SHP77 treated with DMSO at 0.1 percent for 48 hours (cell line): ENCODE measurements at places on chromosomes 2 and 18.

DNA sequence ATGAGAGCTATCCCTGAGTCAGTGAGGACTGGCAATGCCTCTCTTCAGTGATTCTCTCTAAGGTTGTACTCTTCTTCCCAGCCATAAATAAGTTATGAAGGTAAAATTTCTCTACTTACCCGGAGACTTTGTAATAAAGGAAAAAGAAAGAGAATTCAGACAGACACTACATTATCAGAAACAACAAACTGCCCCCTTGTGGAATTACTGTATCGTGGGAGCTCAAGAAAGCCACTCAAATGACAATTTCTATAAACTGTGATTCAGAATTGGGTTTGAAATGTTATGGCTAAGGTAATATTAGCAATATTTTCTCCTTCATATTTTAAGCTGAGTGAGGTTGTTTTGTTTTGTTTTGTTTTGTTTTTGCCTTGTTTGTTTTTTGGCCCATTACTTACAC, 155.8 kb upstream of the TANK start:
- no peak for DNase-seq

DNA sequence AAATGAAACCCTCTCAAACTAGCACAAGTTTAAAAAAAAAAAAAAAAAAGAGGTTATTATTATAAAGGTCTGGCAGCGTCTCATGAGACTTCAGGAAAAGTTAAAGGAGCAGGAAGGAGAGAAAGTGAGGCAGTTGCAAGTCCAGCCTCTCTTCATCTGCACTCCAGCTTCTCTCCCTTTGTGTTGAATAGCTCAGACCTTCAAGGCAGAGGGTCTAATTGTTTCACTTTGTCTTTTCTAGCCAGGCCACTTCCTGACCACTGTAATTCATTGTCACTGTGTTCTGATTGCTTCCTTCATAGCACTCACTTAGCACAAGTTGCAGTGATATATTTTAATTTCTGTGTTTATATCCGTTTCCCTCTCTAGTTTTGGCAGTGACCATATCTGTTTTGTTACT, 99.9 kb downstream of the SPATS2L start:
- DNase-seq: no peak

- no peak for DNase-seq
Measured at GRCh38 chr2:25698752-25699151, 25.4 kb upstream of the DTNB start.

- no peak for DNase-seq
Measured at GRCh38 chr18:457521-458412, 42.7 kb downstream of the COLEC12 start.

GRCh38 chr2:193187816-193188215, 993.1 kb upstream of the TMEFF2 start:
- DNase-seq: no peak

- DNase-seq: no peak
Measured at GRCh38 chr18:3153107-3153704, 66.6 kb downstream of the MYOM1 start.

DNA sequence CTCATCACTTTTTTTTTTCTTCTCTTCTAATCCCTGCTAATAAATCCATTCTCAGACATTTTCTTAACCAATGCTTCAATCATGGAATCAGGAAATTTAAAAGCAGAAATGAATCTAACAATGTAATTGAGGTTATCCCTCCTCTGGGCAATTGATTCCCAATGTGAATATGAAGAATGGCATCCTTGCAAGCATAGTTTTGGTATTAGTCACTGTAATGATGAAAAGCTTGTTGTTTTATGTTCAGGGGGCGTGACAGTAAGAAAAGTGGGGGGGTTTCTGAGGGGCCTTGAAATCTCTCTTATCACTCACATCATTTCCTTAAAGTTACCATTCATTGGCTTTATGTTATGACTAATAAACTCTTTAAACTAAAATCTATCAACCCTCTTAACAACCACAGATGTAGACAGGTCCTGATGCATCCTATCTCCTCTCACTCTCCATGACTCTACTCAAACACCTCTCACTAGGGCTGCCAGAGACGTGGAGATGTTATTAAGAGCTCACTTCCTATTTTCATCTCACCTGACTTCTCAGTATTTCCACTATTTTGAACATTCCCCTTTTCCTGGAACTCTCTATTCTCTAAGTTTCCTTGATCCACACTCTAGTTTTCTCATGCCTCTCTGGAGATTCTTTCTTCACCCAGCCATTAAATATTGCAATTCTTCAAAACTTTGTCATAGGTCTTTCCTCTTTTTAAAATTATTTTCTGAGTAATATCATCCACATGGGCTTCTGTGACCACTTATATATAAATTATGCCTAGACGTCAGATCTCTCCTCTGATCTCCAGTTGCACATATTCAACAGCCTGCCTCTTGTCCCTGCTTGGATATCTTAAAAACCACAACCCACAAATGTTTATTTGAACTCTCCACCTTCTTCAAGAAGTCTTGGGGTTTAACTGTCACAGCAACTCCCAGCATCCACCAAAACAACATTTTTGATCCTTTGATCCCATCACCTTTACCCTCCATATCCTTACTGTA, 332.9 kb downstream of the CDH2 start:
- DNase-seq: no peak

DNA sequence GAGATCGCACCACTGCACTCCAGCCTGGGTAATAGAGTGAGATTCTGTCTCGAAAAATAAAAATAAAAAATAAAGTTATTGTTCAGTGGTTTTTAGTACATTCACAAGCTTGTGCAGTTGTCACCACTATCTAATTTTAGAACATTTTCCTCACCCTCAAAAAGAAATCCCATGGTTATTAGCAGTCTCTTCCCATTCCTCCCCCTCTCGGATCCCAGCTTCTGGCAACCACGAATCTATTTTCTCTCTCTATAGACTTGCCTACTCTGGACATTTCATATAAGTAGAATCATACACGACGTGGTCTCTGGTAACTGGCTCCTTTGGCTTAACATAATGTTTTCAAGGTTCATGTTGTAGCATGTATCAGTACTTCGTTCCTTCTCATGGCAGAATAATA, 38.6 kb downstream of the CABLES1 start:
- no peak for DNase-seq

- no peak for DNase-seq
Measured at GRCh38 chr2:29304399-29305060, 189.3 kb downstream of the CLIP4 start.

- peak; percentile 74 for DNase-seq
Measured at GRCh38 chr18:36672437-36673344, 156.1 kb downstream of the TPGS2 start.

GRCh38 chr18:74360852-74361655, 45.4 kb downstream of the C18orf63 start:
- no peak for DNase-seq

DNA sequence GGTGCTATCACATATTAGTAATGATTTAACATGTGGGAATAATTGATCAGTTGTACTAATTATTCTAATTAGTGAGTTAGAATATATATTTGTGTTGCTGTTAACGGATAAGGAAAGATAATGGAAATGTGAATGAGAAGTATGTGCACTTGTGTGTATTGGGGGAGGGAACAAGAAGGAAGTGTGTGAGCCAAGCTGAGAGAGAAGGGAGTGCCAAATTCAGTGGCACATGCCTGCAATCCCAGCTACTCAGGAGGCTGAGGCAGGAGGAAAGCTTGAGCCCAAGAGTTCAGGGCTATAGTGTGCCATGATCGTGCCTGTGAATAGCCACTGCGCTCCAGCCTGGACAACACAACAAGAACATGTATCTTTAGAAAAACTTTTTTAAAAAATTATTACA, 9.3 kb downstream of the BARD1 start:
- no peak for DNase-seq

- DNase-seq: no peak
Measured at GRCh38 chr2:238835726-238836301, 12.1 kb upstream of the TWIST2 start.

GRCh38 chr18:70036771-70037347, 89.2 kb upstream of the CD226 start:
- no peak for DNase-seq

GRCh38 chr2:223952280-223952968, 4.8 kb upstream of the MRPL44 start:
- DNase-seq: peak; percentile 51

GRCh38 chr2:200223205-200223784, 83.2 kb upstream of the SPATS2L start:
- no peak for DNase-seq
